ENCODE measurements at places on chromosomes 3 and 15. TPM values are rescaled to one million over a fixed set of nuclear protein-coding genes. Genes with fewer than 3 reads are reported as not detected.

The MYL3 gene
- 1.5 TPM for total RNA-seq

The EFCAB12 gene
- 0.36 TPM for total RNA-seq

The CD200R1 gene
- total RNA-seq, result not detected

The CAPN7 gene
- 70.8 TPM for total RNA-seq

The GOLGA6C gene
- total RNA-seq, result not detected

The GATA2 gene
- 2.1 TPM for total RNA-seq

The GOLGA6L7 gene
- not detected for total RNA-seq

The SECISBP2L gene
- total RNA-seq, result 44.6 TPM

The LMAN1L gene
- total RNA-seq, result not detected

The PSTPIP1 gene
- 14.3 TPM for total RNA-seq

The ZKSCAN7 gene
- total RNA-seq, result 5.1 TPM

DNA sequence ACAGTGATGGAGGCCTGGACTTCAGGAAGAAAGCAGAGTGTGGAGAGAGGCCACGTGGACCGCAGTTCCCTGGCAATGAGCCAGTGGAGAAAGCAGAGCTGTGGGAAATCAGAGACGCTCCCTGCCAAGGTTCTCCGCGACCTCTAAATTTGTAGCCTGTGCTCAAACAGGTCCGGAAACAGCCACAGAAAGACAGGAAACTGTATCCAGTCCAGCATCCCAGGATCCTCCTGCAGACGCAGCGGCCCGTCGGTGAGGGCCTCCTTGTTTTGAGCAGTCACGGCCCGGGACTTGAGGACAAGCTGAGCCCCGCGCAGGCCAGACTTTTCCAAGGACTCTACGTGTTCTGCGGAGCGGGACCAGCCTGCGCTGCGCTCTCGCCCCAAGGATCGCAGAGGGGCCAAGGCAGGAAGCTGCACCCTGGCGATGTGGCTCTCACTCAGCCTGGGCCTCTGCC is 22.3 kb downstream of the RPSA start:
- no peaks in the 10 kb centered on the region for H3K27me3 ChIP-seq
- DNase-seq, result no peak
- no peaks in the 10 kb centered on the region for H3K4me1 ChIP-seq
- H3K36me3 ChIP-seq, result no peaks in the 10 kb centered on the region

GRCh38 chr3:127860211-127860696 is 37.9 kb upstream of the MGLL start:
- no peak overlapping the region for H3K4me3 ChIP-seq
- H3K4me1 ChIP-seq, result no peaks in the 10 kb centered on the region
- no peaks in the 10 kb centered on the region for H3K36me3 ChIP-seq
- no peak for DNase-seq
- no peak overlapping the region for H3K27ac ChIP-seq

GRCh38 chr3:15107075-15107947 is 8.4 kb upstream of the RBSN start:
- H3K27me3 ChIP-seq, result no peaks in the 10 kb centered on the region
- H3K4me1 ChIP-seq, result peaks cover 17% of the 10 kb centered on the region

- H3K27me3 ChIP-seq, result no peaks in the 10 kb centered on the region
- H3K4me1 ChIP-seq, result peaks cover 8% of the 10 kb centered on the region
- H3K27ac ChIP-seq, result no peak overlapping the region
Measured at GRCh38 chr15:52682781-52683180, 3.6 kb upstream of the ATOSA start.

GRCh38 chr3:172396400-172396799 is 51.9 kb downstream of the GHSR start:
- peaks cover 11% of the 10 kb centered on the region for H3K4me1 ChIP-seq
- no peak for DNase-seq
- H3K36me3 ChIP-seq, result no peaks in the 10 kb centered on the region
- no peak overlapping the region for H3K4me3 ChIP-seq
- H3K27me3 ChIP-seq, result no peaks in the 10 kb centered on the region

GRCh38 chr15:62413786-62414185 is 248.7 kb upstream of the C2CD4B start:
- no peak overlapping the region for H3K4me3 ChIP-seq
- no peak for DNase-seq
- H3K36me3 ChIP-seq, result no peaks in the 10 kb centered on the region
- H3K27ac ChIP-seq, result no peak overlapping the region
- H3K27me3 ChIP-seq, result no peaks in the 10 kb centered on the region

DNA sequence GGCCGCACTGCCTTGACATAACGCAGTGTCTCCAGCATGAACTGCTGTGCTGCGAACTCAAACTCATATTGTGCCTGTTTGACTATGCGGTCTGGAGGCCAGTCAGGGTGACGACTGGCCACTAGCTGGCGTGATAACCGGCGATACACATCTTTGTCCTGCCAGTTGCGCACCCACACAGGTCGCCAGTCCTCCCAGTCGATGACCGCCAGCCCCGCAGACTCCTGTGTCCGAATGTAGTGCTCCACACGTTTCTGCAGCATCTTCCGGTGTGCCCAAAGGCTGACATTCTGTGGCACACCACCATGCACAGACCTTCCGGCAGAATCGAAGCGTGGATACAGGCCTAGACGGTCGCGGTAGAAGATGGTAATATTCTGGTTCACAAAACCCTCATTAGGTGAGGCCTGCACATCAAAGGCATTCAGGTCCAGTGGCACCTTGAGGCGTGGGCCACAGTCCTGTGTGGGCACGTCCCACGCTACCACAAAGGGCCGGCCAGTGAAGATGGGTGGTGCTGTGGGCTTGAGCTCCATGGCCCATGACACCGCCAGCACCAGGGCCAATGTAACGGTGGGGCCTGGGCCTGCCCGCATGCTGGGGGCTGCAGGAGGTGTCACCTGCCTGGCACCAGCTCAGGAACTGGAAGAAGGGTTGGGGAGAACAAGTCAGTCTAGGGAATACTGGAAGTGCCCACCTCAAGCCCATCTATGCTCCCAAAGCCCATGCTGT is 2.5 kb downstream of the HYAL2 start:
- no peak for DNase-seq
- peak overlapping the region; percentile 78 for H3K4me3 ChIP-seq
- H3K36me3 ChIP-seq, result peaks cover 48% of the 10 kb centered on the region
- H3K27ac ChIP-seq, result peak overlapping the region; percentile 91
- no peaks in the 10 kb centered on the region for H3K27me3 ChIP-seq
- no peaks in the 10 kb centered on the region for H3K4me1 ChIP-seq

- no peak overlapping the region for H3K27ac ChIP-seq
- no peaks in the 10 kb centered on the region for H3K27me3 ChIP-seq
- no peaks in the 10 kb centered on the region for H3K4me1 ChIP-seq
- no peak overlapping the region for H3K4me3 ChIP-seq
- no peak for DNase-seq
- no peaks in the 10 kb centered on the region for H3K36me3 ChIP-seq
Measured at GRCh38 chr3:22734756-22735155, 468.4 kb upstream of the UBE2E2 start.

GRCh38 chr3:160490166-160490565 is 40.6 kb upstream of the TRIM59 start:
- H3K36me3 ChIP-seq, result no peaks in the 10 kb centered on the region
- no peak overlapping the region for H3K27ac ChIP-seq
- H3K4me1 ChIP-seq, result peaks cover 5% of the 10 kb centered on the region
- H3K4me3 ChIP-seq, result no peak overlapping the region
- DNase-seq, result no peak
- H3K27me3 ChIP-seq, result no peaks in the 10 kb centered on the region

DNA sequence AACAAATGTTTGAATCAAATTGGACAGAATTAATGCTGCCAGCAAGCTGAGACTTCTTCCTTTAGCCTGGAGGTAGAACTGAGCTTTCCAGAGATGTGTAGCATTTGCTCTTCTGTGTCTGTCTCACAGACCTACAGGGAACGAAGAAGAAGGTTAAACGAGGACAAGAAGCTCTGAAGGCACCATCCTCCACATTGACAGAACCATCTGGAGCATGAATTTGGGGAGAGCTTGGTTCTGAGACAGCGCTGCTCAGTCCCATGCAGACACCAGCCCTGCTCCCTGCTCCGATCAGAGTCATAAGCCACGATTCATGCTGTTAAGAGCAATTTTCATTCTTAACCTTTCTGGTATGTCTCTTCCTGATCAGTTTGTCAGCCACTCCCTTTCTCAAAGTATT is 7.7 kb upstream of the KY start:
- H3K36me3 ChIP-seq, result no peaks in the 10 kb centered on the region
- H3K4me3 ChIP-seq, result no peak overlapping the region

- H3K4me3 ChIP-seq, result no peak overlapping the region
- no peaks in the 10 kb centered on the region for H3K36me3 ChIP-seq
- DNase-seq, result no peak
- H3K27ac ChIP-seq, result no peak overlapping the region
- no peaks in the 10 kb centered on the region for H3K4me1 ChIP-seq
- no peaks in the 10 kb centered on the region for H3K27me3 ChIP-seq
Measured at GRCh38 chr3:135084976-135085375, 289.9 kb downstream of the EPHB1 start.

GRCh38 chr15:75049392-75049791 is 26.0 kb downstream of the PPCDC start:
- H3K27ac ChIP-seq, result peak overlapping the region; percentile 23
- H3K27me3 ChIP-seq, result no peaks in the 10 kb centered on the region
- peak; percentile 92 for DNase-seq
- no peak overlapping the region for H3K4me3 ChIP-seq

DNA sequence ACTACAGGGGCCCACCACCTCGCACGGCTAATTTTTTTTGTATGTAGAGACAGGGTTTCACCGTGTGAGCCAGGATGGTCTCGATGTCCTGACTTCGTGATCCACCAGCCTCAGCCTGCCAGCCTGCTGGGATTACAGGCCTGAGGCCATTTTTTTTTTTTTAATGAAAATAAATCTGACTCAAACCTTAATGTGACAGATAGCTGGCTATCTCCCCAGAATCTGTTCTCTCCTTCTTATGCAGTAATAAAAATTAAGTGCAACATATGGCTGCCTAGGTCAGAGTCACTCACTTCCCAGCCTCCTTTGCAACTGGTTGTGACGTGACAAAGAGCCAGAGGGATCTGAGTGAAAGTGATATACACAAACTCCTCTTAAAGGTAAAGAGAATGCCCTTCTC is 53.0 kb downstream of the ZNF148 start:
- DNase-seq, result no peak
- no peaks in the 10 kb centered on the region for H3K27me3 ChIP-seq
- no peaks in the 10 kb centered on the region for H3K36me3 ChIP-seq

- H3K4me1 ChIP-seq, result no peaks in the 10 kb centered on the region
- DNase-seq, result no peak
- H3K27me3 ChIP-seq, result no peaks in the 10 kb centered on the region
- no peaks in the 10 kb centered on the region for H3K36me3 ChIP-seq
- H3K4me3 ChIP-seq, result no peak overlapping the region
Measured at GRCh38 chr3:179091113-179091512, 19.5 kb upstream of the ZMAT3 start.

DNA sequence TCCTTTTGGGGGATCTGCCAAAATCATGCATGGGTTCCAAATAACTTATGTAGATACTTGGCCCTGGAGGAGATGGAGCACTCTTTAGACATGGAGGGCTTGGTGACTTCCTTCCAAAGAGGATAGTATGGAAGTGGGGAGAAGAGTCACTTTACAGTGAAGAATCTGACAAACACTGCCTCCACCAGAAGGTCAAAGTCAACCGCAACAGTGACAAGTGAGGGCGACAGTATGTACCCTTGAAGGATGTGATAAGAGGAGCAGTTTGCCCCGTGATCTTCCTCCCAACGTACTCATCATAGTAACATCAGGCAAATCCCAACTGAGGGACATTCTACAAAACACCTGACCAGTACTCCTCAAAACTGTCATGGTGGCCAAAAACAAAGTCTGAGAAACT is 62.0 kb downstream of the LMCD1 start:
- no peak for DNase-seq
- H3K4me1 ChIP-seq, result no peaks in the 10 kb centered on the region
- H3K27ac ChIP-seq, result no peak overlapping the region
- H3K36me3 ChIP-seq, result no peaks in the 10 kb centered on the region
- no peak overlapping the region for H3K4me3 ChIP-seq

- H3K4me1 ChIP-seq, result no peaks in the 10 kb centered on the region
- H3K27me3 ChIP-seq, result no peaks in the 10 kb centered on the region
- no peak for DNase-seq
Measured at GRCh38 chr15:64634027-64634426, 141.4 kb downstream of the RBPMS2 start.

GRCh38 chr3:167777356-167777755 is 41.8 kb downstream of the SERPINI1 start:
- H3K27ac ChIP-seq, result no peak overlapping the region
- no peaks in the 10 kb centered on the region for H3K36me3 ChIP-seq
- H3K4me3 ChIP-seq, result no peak overlapping the region
- H3K4me1 ChIP-seq, result no peaks in the 10 kb centered on the region
- H3K27me3 ChIP-seq, result no peaks in the 10 kb centered on the region

DNA sequence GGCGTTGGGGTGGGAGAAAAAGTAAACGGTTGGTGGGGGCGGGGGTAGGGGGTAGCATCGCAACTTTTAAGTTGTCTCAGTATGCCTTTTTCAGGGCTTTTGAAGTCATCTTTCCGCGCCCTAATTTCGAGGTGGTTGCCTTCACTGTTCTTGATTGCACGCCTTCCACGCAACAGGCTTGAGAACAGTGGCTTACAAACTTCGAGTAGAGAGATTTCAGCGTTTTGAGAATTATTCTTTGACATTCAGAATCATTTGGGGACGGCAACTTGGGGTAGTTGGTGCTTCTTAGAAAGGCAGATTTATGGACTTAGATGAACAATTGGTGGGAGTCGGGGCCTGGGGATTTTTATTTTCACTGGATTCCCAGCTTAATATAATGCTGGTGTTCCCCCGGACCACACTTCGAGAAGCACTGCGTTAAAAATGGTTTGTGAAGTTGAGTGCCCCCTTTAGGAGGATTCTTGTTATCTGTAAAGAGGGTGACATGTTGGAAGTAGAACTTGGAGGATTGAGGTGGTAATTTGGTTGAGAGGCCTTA is 880 bp downstream of the PPP4R2 start:
- H3K27me3 ChIP-seq, result no peaks in the 10 kb centered on the region
- H3K27ac ChIP-seq, result peak overlapping the region; percentile 98
- H3K4me3 ChIP-seq, result peak overlapping the region; percentile 93
- no peaks in the 10 kb centered on the region for H3K36me3 ChIP-seq
- DNase-seq, result no peak

GRCh38 chr3:105214590-105214989 is 152.1 kb upstream of the ALCAM start:
- H3K36me3 ChIP-seq, result no peaks in the 10 kb centered on the region
- no peak overlapping the region for H3K4me3 ChIP-seq
- H3K4me1 ChIP-seq, result no peaks in the 10 kb centered on the region
- H3K27me3 ChIP-seq, result no peaks in the 10 kb centered on the region

- H3K27me3 ChIP-seq, result no peaks in the 10 kb centered on the region
- H3K4me1 ChIP-seq, result no peaks in the 10 kb centered on the region
- H3K36me3 ChIP-seq, result no peaks in the 10 kb centered on the region
- DNase-seq, result no peak
- no peak overlapping the region for H3K27ac ChIP-seq
Measured at GRCh38 chr15:27250223-27250622, 279.2 kb downstream of the GABRG3 start.

DNA sequence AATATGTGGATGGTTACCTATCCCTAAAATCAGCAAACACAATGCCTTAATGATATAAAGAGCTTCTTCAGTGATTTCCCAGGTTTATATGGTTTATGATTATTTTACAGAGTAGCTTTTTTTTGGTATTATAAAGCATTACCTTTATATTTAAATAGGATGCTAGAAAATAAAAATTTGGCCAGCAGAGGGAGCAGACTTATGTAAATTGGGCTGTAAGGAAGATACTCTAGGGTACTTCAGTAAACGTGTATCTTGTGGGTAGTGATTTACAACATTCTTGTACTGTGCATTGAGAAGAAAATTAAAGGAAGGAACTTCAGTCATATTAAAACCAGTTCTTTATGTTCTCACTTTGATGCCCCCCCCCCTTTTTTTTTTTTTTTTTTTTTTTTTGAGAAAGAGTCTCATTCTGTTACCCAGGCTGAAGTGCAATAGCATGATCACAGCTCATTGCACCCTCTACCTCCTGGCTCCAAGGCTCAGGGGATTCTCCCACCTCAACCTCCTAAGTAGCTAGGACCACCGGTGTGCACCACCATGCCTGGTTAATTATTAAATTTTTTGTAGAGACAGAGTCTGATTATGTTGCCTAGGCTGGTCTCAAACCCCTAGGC is 167.9 kb downstream of the BBX start:
- no peak overlapping the region for H3K27ac ChIP-seq
- no peaks in the 10 kb centered on the region for H3K4me1 ChIP-seq
- no peak overlapping the region for H3K4me3 ChIP-seq

Data from sigmoid colon (tissue), 7 donors.